ENCODE measurements at places on chromosomes 1 and 21.

GRCh38 chr1:21217812-21218596 lies 41.3 kb upstream of the EIF4G3 start:
- peak; percentile 60 for DNase-seq

DNA sequence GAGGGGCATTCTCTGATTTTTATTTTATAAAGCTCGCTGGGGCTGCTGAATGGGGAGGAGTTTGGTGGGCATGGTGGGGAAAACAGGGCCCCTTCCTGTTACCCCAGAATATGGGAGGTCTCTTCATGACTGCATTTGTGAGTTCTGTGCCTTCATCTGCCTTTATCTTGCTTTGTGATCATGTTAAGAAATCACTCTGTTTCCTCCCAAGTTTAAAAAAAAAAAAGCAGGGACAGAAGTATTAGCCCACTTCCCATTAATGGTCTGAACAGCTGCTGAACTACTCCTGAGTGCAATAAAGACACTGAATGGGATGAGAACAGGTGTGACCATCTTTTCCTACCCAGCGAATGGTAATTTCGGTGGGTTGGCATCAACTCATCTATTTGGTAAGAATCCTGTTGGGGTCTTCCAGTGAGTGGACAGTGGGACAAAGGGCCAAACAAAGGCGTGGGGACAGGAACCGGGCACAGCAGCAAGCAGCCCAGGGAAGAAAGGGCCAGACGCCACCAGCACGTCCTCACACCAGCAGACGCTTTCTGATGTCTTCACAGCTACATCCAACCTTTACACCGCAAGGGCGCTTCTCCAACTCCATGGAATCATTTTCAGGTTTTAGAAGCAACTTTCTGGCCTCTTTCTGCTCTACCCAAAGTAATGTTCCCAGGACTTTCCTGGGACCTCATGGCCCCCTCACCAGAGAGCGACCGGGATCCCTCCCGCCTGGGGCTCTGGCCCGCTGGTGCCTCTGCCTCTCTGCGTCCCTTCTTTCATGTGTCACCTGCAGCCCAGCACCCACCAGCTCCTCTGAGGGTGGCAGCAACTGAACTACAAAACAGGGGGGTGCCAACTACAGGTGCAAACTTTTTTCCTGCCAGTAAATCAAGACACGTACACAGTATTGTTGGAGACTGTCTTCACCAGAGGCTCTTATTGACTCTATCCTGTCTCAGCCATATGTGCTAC lies 160.2 kb downstream of the ADSS2 start:
- no peak for DNase-seq

DNA sequence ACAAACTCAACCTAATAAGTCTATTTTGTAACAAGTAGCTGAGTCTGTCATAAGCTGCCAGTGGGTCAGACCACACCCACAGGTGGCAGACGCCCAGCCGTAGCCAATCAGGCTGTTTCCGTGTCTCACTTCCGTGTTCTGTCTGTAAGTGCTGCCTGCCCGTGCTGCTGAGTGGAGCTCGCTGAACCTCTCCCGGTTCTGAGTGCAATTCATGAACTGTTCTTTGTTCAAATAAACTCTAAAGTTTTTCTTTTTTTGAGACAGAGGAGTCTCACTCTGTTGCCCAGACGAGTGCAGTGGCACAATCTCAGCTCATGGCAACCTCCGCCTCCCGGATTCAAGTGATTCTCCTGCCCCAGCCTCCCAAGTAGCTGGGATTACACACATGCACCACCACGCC lies 25.1 kb downstream of the POFUT2 start:
- DNase-seq, result peak; percentile 25

DNA sequence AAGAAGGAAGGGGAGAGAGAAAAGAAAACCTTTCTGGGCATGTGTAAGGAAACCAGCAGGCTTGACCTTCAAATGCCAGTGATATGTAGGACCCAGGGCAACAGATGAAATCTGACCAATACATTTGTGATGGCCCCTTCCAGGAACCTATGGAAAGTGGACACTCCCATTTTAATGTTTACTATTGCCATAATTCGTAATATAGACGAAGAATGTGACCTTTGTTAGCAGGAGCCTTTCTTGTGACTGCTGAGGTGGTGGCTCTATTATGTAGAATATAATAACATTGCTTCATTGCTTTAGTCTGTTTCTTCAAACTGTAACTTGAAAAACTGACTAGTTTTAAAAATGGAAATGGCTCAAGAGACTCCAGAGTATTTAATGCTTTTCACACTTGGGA lies 150.8 kb downstream of the MAGI3 start:
- no peak for DNase-seq

DNA sequence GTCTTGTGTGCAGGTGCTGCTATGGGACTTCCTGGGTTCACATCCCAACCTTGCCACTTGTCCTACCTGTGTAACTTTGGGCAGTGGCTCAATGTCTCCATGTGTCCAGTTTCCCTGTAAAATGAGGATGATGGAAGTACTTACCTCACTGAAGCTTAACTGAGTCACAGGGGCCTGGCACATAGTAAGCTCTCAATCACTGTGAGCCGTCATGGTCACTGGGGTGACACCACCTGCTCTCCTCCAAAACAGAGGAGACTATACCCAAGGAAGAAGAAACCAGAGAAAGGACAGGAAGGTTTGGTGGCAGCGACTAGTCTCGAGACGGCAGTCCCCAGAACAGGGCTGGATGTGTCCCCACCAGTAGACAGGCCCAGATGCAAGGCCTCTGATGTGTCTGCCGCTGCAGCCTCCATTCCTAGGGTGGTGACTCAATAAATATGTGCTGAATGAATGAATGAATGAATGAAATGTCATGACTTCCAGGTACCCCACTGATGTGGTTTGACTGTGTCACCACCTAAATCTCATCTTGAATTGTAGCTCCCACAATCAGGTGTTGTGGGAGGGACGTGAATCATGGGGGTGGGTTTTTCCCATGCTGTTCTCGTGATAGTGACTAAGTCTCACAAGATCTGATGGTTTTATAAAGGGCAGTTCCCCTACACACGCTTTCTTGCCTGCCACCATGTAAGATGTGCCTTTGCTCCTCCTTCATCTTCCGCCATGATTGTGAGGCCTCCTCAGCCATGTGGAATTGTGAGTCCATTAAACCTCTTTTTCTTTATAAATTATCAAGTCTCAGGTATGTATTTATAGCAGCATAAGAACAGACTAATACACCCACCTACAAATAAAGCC lies 13.0 kb upstream of the LRP8 start:
- no peak for DNase-seq

DNA sequence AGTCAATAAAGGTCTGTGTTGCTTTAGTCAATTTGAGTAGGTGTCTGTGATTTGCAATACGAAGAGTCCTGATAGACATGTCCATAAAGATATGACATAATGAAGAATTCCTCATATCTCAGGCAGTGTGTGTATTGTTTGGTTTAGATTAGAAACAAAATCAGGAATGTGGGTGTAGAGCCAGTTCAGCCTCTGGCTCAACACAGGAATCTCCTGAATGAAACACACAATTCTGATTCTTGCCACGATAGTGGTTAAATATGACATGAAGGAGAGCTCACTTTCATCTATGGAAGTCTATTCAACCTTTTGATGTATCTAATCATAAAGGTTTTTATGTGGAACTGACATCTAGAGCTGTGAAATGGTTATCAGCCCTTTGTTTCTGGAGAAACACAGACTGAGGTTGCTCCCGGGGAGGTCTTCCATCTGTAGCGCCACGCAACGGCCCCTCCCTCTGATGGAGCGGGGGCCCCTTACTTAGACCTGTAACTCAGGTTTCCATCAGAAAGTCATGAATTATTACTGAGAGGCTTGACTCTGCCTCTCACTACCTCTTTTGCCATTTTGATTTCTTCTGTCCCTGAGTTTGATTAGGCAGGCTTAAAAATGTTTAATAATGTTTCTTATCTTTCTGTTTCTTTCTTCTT lies 19.5 kb downstream of the TSPAN2 start:
- no peak for DNase-seq

- peak; percentile 82 for DNase-seq
Observed at GRCh38 chr1:205325334-205325884, 3.9 kb upstream of the NUAK2 start.

- DNase-seq, result no peak
Observed at GRCh38 chr21:25867061-25867460, 132.3 kb downstream of the GABPA start.

DNA sequence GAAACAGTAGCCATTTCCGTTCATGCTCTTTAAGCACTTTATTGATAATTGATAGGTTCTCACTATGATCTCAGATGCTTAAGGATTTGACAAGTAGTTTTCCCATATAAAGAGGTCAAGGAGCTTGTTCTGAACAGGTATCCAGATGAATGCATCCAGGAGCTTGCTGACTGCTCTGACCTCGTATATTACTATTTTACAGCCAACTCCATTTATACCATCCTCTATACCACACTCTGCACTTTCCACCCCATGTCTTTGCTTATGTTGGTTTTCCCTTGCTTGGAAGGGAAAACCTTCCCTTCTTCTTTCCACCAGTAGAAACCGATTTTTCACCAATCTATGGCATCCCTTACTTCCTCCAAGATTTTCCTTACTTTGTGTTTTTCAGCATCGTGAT lies 107.2 kb downstream of the LHX9 start:
- DNase-seq, result no peak

DNA sequence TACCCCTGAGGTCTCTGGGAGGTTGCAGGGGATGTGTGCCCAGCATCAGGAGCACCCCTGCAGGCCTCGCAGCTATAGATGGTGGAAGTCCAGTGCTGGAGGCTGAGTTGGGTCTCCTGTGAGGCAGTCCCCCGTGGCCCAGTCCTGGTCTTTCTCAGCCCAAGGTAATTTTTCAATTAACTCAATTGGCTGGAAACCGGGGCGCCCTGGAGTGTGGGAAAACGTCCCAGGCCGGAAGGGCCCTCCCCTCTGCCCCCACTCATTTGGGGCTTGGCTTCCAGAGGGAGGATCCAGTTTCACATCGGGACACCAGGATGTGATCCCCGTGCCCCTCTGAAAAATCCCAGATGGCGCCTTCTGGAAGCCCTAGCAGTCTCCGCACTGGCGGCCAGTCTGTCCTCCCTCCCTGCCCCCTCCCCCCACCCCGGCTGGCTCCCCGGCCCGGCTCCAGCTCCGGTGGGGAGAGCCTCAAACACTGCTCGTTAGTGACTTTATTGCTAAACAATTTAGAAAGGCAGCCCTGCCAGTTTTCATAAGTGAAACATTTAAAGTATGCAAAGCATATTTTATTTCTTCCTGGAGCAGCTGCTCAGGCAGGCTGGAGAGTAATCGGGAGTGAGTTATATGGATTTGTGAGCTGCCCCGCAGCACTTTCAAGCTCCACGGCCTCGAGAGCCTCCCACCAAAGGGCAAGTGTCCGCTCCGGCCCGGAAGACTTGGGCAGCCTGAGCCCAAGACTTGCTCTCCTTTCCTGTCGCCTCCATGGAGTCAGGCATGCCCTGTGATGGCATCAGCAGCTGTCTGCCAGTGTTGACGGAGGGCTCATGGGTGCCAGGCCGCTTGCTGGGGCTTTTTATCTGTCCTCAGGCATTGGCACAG lies 208.2 kb upstream of the TMEM51 start:
- no peak for DNase-seq

- DNase-seq, result no peak
Observed at GRCh38 chr1:7511381-7511780, 259.7 kb upstream of the VAMP3 start.

- DNase-seq, result peak; percentile 83
Observed at GRCh38 chr1:202154766-202155477, 5.5 kb downstream of the PTPN7 start.

DNA sequence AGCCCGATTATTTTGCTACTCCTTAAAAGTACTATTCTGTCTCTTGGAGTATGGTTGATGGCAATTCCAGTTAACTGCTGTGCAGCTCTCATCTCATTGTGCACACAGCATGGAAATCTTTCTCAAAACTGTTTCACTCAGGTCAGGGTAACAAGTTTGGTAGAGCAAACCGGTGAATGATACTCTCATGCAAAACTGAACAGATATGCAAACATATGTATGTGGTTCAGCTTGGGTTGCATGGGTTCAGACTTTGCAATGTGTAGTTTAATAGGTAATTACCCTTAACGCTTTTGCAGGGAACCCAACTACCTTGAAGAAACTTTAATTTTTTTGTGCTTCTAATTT lies 2.2 kb downstream of the GADD45A start:
- no peak for DNase-seq

GRCh38 chr1:18632783-18633421 lies 2.3 kb downstream of the PAX7 start:
- DNase-seq, result no peak

DNA sequence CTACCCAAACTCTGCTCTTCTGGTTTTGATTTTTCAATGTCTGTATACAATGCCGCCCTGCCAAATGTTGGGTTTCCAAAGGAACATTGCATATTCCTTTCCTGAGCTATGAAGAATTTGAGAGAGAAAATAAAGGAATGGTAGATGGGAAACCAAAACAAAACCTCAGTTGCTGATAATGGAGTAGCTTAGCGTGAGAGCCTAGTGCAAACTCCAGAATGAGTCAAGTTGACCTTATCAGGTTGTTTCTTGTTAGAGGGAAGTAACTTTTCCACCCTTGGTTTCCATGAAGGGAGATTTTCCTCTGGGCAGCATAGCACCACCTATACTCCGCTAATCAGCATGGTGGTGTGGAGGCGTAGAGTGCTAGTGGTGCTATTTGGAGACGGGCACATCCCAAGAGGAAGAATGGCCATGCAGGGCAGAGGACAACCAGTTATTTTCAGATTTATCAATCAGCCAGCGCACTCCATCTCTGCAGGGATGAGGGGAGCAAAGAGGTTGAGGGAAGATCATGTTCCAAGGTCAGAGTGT lies 51.6 kb downstream of the BACH1 start:
- no peak for DNase-seq

GRCh38 chr1:208581667-208582066 lies 337.5 kb upstream of the PLXNA2 start:
- DNase-seq, result no peak

- no peak for DNase-seq
Observed at GRCh38 chr21:39141502-39141901, 41.7 kb downstream of the PSMG1 start.

GRCh38 chr1:114540272-114540671 lies 29.3 kb upstream of the TRIM33 start:
- DNase-seq, result no peak

DNA sequence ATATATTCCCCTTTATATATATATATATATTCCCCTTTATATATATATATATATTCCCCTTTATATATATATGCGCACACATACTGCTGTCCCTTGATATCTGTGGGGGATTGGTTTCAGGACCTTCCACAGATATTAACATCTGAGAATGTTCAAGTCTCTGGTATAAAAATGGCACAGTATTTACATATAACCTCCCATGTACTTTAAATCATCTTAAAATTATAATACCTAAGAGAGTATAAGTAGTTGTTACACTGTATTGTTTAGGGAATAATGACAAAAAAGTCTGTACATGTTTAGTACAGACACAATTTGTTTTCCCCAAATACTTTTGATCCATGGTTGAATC lies 45.8 kb downstream of the NR5A2 start:
- no peak for DNase-seq
